ENCODE measurements at places on chromosomes 2 and 18. TPM values are rescaled to one million over a fixed set of nuclear protein-coding genes. Genes with fewer than 3 reads are reported as not detected.

- peak within 1 kb of the TSS; percentile 66 for H3K4me3 ChIP-seq
- no peaks in the 10 kb centered on the region for H3K36me3 ChIP-seq
- H3K27ac ChIP-seq, result no peak within 1 kb of the TSS
- H3K4me1 ChIP-seq, result peaks cover 16% of the 10 kb centered on the region
- 0 out of 2 replicates have a peak, but pooled peaks cover 2% of the 10 kb centered on the region for H3K27me3 ChIP-seq
These were observed at the start of gene DNER for GRCh38 chr2:229714080-229714735. DNER (minus strand) TSS chr2:229714555; CDS start chr2:229714423, 132 bp downstream.

DNA sequence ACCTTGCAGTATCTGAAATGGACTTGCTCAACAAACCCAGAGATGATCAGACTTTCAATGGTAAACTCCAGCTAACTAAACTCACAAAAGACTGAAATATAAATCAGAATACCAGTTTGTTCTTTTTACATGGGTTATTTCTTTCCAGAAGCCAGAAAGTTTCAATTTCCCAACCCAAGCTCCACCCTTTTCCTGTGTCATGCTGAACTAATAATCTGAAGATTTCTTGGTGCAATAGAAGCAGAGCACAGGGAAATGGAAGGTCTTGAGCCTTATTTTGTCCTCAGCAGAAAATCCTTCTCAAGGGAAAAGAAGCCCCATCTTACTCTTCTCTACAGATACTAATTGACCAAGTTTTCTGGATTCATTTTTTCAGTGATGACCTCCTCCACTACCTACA, 93.3 kb upstream of the PAPOLG start:
- no peak overlapping the region for H3K4me3 ChIP-seq
- no peak for DNase-seq
- H3K4me1 ChIP-seq, result peaks cover 16% of the 10 kb centered on the region
- H3K27me3 ChIP-seq, result no peaks in the 10 kb centered on the region
- no peak overlapping the region for H3K27ac ChIP-seq

DNA sequence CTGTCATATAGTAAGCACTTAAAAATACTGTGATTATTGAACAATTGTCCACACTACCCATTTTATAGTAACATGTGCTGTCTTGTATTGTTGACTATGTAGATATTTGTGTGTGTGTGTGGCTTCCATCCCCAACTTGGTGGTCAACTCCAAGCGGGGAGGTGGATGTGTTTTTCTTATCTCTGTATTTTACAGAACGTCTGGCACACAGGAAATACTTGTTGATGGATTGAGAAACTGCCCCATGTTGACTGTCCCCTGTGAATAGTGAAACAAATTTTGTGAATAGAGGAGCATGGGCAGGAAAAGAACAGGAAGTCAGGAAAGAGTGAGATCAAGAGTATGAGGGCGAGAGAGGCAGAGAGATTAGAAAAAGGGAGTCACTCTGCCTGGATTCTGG, 83.6 kb downstream of the CELF4 start:
- H3K4me1 ChIP-seq, result no peaks in the 10 kb centered on the region
- no peaks in the 10 kb centered on the region for H3K27me3 ChIP-seq
- DNase-seq, result no peak
- no peak overlapping the region for H3K4me3 ChIP-seq
- no peaks in the 10 kb centered on the region for H3K36me3 ChIP-seq
- no peak overlapping the region for H3K27ac ChIP-seq

DNA sequence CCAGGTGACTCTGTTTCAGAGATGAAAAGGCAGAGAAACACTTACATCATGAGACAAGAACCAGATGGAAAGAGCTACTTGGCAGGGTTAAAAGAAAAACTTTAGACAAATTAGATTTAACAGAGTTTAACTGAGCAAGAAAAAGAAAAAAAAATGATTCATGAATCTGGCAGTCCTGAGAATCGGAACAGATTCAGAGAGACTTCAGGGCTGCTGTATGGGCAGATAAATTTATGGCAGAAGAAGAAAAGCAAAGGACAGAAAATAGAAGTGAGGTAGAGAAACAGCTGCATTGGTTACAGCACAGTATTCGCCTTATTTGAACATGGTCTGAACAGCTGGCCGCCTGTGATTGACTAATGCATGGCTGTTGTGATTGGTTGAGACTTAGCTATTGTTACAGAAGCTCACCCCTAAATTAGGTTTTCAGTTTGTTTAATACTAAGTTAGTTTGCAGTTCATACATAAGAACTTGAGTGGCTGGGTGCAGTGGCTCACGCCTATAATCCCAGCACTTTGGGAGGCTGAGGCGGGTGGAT, 43.0 kb upstream of the RHOB start:
- no peak overlapping the region for H3K4me3 ChIP-seq
- H3K36me3 ChIP-seq, result no peaks in the 10 kb centered on the region

- H3K36me3 ChIP-seq, result no peaks in the 10 kb centered on the region
- no peak overlapping the region for H3K27ac ChIP-seq
- H3K27me3 ChIP-seq, result no peaks in the 10 kb centered on the region
- DNase-seq, result no peak
These were observed 52.0 kb upstream of the TNP1 start for GRCh38 chr2:216911886-216912285.

GRCh38 chr2:182049372-182050148, 63.9 kb downstream of the PPP1R1C start:
- no peaks in the 10 kb centered on the region for H3K36me3 ChIP-seq
- H3K4me3 ChIP-seq, result no peak overlapping the region
- no peak for DNase-seq
- no peak overlapping the region for H3K27ac ChIP-seq
- no peaks in the 10 kb centered on the region for H3K4me1 ChIP-seq
- no peaks in the 10 kb centered on the region for H3K27me3 ChIP-seq

- H3K27me3 ChIP-seq, result no peaks in the 10 kb centered on the region
- H3K4me3 ChIP-seq, result no peak overlapping the region
- no peak for DNase-seq
These were observed 686.7 kb downstream of the TMEM182 start for GRCh38 chr2:103448495-103448894.

GRCh38 chr18:43077510-43078308, 37.8 kb downstream of the RIT2 start:
- H3K4me3 ChIP-seq, result no peak overlapping the region
- H3K27ac ChIP-seq, result no peak overlapping the region
- no peaks in the 10 kb centered on the region for H3K36me3 ChIP-seq
- no peaks in the 10 kb centered on the region for H3K4me1 ChIP-seq
- DNase-seq, result no peak

DNA sequence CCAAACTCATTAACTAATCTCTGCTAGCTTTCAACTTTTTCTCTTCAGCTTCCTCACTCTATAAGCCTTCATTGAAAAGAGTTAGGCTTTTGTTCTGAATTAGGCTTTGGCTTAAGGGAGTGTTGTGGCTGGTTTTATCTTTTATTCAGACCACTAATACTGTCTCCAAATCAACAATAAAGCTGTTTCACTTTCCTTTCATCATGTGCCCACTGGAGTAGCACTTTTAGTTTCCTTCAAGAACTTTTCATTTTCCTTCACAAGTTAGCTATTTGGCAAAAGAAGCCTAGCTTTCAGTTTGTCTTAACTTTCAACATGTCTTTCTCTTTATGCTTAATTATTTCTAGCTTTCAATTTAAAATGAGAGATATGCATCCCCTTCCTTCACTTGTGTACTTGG, 271.7 kb upstream of the FSIP2 start:
- no peak overlapping the region for H3K4me3 ChIP-seq
- H3K36me3 ChIP-seq, result no peaks in the 10 kb centered on the region
- DNase-seq, result no peak
- H3K27me3 ChIP-seq, result no peaks in the 10 kb centered on the region

GRCh38 chr2:171244970-171245782, 84.5 kb upstream of the TLK1 start:
- H3K27me3 ChIP-seq, result no peaks in the 10 kb centered on the region
- H3K27ac ChIP-seq, result no peak overlapping the region
- peaks cover 5% of the 10 kb centered on the region for H3K4me1 ChIP-seq
- no peak overlapping the region for H3K4me3 ChIP-seq

GRCh38 chr2:3595404-3595803, 492 bp downstream of the COLEC11 start:
- no peak overlapping the region for H3K4me3 ChIP-seq
- no peak overlapping the region for H3K27ac ChIP-seq
- no peaks in the 10 kb centered on the region for H3K36me3 ChIP-seq
- H3K4me1 ChIP-seq, result no peaks in the 10 kb centered on the region
- H3K27me3 ChIP-seq, result no peaks in the 10 kb centered on the region

DNA sequence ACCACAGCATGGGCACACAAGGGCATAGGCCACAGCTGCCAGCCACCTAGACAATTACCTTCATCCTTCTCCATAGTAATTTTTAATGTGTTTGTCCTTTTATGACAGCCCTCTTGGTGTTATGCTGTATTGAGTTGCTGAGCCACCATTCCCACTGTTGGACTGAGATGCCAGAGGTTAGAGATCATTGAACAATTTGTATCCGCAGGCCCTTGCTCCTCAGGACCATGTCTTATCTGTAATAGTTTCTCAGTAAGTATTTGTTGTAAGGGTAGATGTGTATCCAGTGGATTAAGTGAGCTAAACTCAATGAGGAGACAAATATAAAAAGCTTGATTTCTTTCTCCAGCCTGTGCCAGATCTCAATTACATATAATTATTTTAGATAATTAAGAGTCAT, 832.8 kb upstream of the ID2 start:
- H3K4me3 ChIP-seq, result no peak overlapping the region
- H3K4me1 ChIP-seq, result peaks cover 5% of the 10 kb centered on the region
- no peak overlapping the region for H3K27ac ChIP-seq
- DNase-seq, result no peak

The IL18R1 gene
- not detected for total RNA-seq

The CD8B2 gene
- not detected for total RNA-seq

The RSAD2 gene
- total RNA-seq, result 12.4 TPM

The PTPN4 gene
- 56.7 TPM for total RNA-seq

The IL37 gene
- not detected for total RNA-seq
